ENCODE measurements at places on chromosomes 4 and X. TPM values are rescaled to one million over a fixed set of nuclear protein-coding genes. Genes with fewer than 3 reads are reported as not detected.

The DUX4 gene
- not detected for total RNA-seq

The POLN gene
- total RNA-seq = 0.95 TPM

The GAGE13 gene
- not detected for total RNA-seq

The IQCM gene
- total RNA-seq = not detected

The NPY1R gene
- total RNA-seq = not detected

The MTM1 gene
- total RNA-seq = 9.1 TPM

The EXOC1L gene
- not detected for total RNA-seq

The FGFBP2 gene
- total RNA-seq = not detected

The BGN gene
- 0.27 TPM for total RNA-seq

The IL1RAPL1 gene
- not detected for total RNA-seq

GRCh38 chrX:38138900-38139299, 81.8 kb downstream of the SRPX start:
- no peak overlapping the region for H3K27ac ChIP-seq
- no peak overlapping the region for H3K4me3 ChIP-seq
- H3K4me1 ChIP-seq = no peaks in the 10 kb centered on the region
- H3K27me3 ChIP-seq = no peaks in the 10 kb centered on the region
- H3K36me3 ChIP-seq = no peaks in the 10 kb centered on the region

DNA sequence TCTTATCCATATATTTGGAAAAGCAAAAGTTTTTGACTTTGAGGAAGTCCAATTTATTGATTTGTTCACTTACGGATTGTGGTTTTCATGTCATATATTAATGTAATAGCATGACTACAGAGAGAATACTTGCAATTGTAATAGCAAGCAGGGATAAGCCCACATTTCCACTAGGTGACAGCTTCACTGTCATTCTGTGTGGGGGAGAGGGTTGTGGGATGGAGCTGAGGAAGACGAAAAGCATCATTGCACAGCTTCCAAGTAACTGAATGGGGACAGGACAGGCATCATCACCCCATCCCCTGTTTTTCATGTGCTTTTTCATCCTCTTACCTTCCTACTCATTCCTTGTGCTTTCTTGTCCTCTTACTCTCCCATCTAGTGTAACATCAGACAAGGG, 31.4 kb downstream of the BEX3 start:
- H3K27ac ChIP-seq = no peak overlapping the region
- no peaks in the 10 kb centered on the region for H3K36me3 ChIP-seq

DNA sequence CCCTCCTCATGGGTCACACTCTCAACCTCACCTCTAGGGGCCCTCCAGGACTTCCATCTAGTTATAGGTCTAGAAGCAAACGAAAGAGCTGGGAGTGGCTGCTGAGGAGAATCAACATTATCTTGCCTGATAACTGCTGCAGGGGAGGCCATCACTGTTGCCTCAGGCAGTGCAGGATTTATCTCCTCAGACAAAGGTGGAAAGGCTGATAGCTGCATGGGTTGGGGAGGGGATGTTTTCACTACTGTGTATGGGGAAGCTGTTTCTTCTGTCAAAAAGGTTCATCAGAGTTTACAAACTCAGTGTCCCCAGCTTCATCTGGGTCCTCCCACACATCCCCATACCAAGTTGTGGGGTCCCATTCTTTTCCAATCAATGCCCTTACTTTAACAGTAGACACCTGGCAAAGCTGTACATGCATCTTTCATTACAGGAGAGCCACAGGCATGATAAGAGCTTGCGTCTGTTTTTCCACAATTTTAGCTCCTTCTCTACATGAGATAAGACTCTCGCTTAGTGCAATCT, 17.6 kb upstream of the PRDM8 start:
- H3K27me3 ChIP-seq = no peaks in the 10 kb centered on the region
- DNase-seq = no peak
- H3K4me3 ChIP-seq = no peak overlapping the region
- no peaks in the 10 kb centered on the region for H3K4me1 ChIP-seq
- H3K27ac ChIP-seq = no peak overlapping the region
- no peaks in the 10 kb centered on the region for H3K36me3 ChIP-seq

- H3K36me3 ChIP-seq = no peaks in the 10 kb centered on the region
- no peak for DNase-seq
- no peak overlapping the region for H3K27ac ChIP-seq
- H3K4me3 ChIP-seq = no peak overlapping the region
- peaks cover 18% of the 10 kb centered on the region for H3K4me1 ChIP-seq
- no peaks in the 10 kb centered on the region for H3K27me3 ChIP-seq
These were observed 98.3 kb downstream of the ARHGAP24 start for GRCh38 chr4:85573270-85573669.

- H3K4me3 ChIP-seq = no peak overlapping the region
- no peaks in the 10 kb centered on the region for H3K36me3 ChIP-seq
- no peak overlapping the region for H3K27ac ChIP-seq
- no peaks in the 10 kb centered on the region for H3K27me3 ChIP-seq
These were observed 162.8 kb downstream of the WDFY3 start for GRCh38 chr4:84803720-84804119.

DNA sequence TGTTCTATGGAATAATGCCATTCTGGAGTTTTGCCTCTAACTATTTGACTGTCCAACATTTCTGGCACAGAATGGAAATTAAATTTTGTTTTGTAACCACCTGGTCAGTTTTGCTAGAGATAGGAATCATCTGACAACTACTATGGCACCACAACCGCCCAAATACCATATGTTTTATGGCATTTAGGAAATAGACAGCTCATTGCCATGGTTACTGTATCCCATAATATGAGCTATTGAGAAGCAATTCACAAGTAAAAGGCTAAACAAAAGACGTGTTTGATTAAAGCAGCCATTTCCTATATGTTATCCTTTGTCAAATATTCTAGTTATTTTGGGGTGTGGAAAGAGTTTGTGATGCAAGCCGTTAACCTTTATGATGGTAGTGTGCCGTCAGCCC, 1105.3 kb upstream of the LCORL start:
- no peak overlapping the region for H3K4me3 ChIP-seq
- no peaks in the 10 kb centered on the region for H3K27me3 ChIP-seq
- no peaks in the 10 kb centered on the region for H3K36me3 ChIP-seq
- no peaks in the 10 kb centered on the region for H3K4me1 ChIP-seq

DNA sequence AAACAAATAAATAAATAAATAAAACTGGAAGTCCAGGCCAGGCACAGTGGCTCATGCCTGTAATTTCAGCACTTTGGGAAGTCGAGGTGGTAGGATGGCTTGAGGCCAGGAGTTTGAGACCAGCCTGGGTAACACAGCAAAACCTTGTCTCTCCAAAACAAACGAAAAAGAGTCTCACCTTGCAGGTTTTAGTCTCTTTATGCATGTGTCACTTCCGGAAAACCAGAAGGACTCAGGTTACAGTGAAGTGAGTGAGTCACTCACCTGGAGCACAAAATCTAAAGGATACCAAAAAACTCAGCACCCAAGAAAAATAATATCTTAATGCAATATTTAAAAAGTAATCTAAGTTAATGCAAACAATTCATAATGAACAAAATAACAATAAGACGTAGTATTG, 20.1 kb upstream of the SLC34A2 start:
- no peaks in the 10 kb centered on the region for H3K4me1 ChIP-seq
- no peak overlapping the region for H3K4me3 ChIP-seq
- no peak overlapping the region for H3K27ac ChIP-seq
- no peaks in the 10 kb centered on the region for H3K27me3 ChIP-seq
- DNase-seq = no peak

- H3K27ac ChIP-seq = no peak overlapping the region
- H3K4me3 ChIP-seq = no peak overlapping the region
- H3K36me3 ChIP-seq = no peaks in the 10 kb centered on the region
- H3K27me3 ChIP-seq = no peaks in the 10 kb centered on the region
- no peak for DNase-seq
These were observed 389.4 kb downstream of the GALNTL6 start for GRCh38 chr4:172202480-172203076.

DNA sequence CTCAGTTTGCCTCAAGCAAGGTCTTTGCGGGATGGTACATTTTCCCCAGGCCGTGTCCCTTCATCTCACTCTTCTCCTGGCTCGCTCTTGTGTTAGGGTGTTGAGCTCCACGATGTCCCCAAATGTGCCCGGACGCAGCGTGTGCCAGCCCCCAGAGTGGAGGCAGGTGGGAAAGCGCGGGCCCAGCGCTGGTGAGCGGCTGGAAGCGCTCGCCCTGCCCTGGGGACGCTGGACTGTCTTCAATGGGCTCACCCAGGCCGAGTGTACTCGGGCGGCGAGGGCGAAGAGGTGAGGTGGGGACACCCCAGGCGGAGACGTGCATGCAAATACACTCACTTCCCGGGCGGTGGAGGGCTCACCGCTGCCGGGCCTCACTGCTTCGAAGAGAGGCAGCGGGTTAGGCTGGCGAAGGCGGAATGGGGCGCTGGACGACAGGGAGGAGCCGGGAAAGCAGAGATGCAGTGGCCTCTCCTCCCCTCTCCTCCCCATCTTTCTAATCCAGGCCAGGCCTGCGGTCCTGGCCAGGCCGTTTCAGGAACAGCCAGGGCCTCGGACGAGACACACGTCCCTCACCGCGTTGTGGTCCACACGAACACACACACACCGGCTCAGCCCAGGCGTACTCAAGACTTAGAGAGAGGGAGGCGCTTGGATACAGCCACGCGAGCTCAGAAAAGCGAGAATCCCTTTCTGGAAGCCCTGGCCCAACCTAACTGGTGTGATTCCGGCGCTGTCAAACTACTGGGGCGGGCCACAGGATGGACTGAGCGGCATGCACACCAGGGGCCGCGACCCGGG, 2.2 kb downstream of the NKX6-1 start:
- DNase-seq = no peak
- H3K36me3 ChIP-seq = no peaks in the 10 kb centered on the region
- H3K27ac ChIP-seq = no peak overlapping the region
- H3K27me3 ChIP-seq = peaks cover 15% of the 10 kb centered on the region

DNA sequence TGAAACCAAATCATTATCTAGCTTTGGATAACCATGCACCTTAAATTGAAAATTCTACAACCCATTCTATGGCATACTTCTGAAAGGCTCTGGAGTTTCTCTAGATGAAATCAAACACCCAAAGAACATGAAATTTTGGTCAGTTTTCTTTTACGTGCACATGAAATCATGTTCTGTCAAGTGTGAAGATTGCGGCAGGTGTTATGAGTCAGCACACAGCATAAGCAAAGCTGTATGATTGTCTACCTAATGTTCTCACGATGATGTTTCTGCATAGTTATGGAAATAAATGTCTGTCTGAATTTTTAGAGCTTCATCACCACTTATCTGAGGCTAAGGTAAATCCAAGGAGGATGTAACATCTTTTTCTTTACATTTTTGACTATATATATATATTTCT, 495.3 kb downstream of the IL1RAPL1 start:
- H3K36me3 ChIP-seq = no peaks in the 10 kb centered on the region
- no peak overlapping the region for H3K27ac ChIP-seq
- no peak overlapping the region for H3K4me3 ChIP-seq
- H3K27me3 ChIP-seq = no peaks in the 10 kb centered on the region

DNA sequence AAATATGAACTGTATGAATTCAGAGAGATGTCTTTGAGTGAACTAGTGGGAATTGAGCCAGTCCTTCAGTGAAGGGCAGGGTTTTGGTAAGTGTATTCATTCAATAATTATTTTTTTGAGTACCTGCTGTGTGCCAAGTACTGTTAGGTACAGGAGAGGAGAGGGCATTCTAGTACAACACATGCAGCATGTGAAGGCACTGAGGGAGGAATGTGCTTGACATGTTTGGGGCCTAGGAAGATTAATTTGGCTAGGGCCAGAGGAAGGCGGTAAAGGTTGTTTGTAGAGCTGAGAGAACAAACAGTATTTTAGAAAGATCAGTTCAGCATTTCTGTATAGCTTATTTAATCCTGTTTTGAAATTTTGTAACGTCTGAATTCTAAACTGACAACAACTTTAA, 27.8 kb downstream of the APOOL start:
- H3K36me3 ChIP-seq = no peaks in the 10 kb centered on the region
- no peak overlapping the region for H3K4me3 ChIP-seq
- H3K27me3 ChIP-seq = no peaks in the 10 kb centered on the region
- no peak overlapping the region for H3K27ac ChIP-seq
- H3K4me1 ChIP-seq = no peaks in the 10 kb centered on the region
